Fibroblast of villous mesenchyme (primary cell): ENCODE measurements at places on chromosomes 12 and 14. TPM values are rescaled to one million over a fixed set of nuclear protein-coding genes. Genes with fewer than 3 reads are reported as not detected.

GRCh38 chr14:24072881-24073877 is 1.8 kb downstream of the CPNE6 start:
- DNase-seq = no peak

Gene WNT5B
- total RNA-seq = 78.2 and 98.2 TPM in 2 replicates

Gene PTCSC3
- total RNA-seq = not detected in 2 replicates

DNA sequence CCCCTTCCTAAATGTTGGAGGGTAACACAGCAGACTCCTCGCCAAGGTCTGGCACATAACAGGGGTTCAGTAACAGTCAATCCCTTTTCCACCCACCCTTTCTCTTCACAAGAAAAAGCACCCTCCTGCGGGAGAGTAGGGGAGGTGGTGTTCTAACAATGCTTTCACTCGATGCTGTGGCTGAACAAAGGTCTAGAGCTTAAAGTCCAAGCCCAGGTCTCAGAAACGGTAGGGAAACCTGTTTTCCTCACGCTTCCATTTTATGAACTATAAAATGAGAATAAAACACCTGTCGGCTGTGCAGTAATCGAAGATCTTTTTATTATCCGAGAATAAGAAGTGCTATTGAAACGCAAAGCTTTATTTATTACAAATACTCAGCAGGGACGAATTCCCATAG is 20.9 kb upstream of the CACNA2D4 start:
- no peak for DNase-seq

DNA sequence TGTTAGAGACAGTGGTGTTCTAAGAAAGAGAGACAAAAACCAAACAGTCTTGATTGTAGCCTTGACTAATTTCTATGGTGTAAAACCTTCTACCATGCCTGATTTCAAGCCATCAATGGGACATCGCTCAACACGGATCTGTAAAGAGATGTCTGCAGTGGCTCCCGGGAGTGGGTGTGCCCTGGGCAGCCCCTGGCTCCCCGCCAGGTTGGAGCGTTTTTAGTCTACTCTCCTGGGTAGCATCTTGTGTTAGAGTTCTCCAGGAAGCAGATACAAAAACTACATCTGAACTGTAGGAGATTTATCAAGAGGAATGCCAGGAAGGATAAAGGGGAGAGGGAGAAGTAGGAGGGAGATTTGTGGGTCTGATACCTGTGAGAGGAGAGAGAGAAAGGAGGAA is 1212.9 kb downstream of the BCL11B start:
- DNase-seq = no peak

DNA sequence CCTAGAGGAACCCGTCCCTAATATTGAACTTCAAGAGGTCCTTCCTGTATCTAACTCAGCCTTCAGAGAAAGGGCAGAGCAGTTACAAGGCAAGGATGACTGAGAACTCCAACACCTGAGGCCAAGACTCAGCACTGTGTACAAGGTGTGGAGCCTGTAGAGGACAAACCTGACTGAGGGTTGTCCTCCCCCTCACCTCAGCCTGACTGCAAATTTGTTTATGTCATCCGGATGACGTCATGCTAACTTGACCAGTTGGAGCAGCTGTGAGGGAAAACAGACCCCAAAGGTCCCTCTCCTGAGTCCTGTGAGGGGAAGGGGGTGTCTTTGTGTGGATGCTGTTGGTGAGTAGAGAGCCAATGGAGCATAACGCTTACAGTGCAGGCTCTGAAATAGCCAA is 4.3 kb downstream of the CRACR2A start:
- DNase-seq = no peak

- no peak for DNase-seq
Measured at GRCh38 chr12:57219205-57219992, 2.8 kb downstream of the NXPH4 start.

DNA sequence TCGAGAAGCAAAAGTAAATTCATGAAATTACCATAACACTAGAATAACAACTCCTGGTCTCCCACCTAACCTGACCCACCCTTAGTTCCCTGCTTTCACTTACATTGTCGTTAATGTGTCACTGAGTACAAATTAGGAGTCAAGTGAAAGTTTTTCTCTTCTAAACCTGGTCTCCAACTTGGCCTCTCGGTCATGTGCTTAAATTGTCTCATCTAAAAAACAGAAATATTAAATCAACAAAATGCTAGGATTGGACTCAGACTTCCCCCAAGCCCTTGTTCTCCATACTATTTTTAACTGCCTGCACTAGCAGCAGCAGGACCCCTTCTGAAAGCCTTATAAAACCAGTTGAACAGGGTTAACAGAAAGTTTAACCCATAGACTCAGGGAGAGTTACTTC is 1.8 kb upstream of the BTG1 start:
- no peak for DNase-seq

GRCh38 chr14:71247106-71247505 is 339.8 kb downstream of the PCNX1 start:
- no peak for DNase-seq

DNA sequence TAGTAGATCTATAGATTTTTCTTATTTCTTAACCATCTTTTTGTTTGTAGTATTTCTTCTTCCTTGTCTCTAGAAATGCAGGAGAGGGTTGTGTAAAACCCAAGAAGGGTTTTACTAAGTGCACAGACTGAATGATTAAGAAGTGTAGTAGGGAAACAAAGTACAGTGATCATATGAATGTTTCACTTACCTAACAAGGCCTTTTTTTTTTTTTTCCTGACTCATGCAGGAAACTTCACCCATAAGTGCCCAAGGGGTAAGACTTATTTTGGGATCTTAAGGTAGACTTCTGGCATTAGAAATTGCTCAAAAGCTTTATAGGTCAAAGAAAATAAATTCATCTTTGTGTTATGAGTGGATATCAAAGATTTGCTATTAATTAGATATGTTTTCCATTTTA is 10.2 kb downstream of the SCN8A start:
- DNase-seq = no peak

DNA sequence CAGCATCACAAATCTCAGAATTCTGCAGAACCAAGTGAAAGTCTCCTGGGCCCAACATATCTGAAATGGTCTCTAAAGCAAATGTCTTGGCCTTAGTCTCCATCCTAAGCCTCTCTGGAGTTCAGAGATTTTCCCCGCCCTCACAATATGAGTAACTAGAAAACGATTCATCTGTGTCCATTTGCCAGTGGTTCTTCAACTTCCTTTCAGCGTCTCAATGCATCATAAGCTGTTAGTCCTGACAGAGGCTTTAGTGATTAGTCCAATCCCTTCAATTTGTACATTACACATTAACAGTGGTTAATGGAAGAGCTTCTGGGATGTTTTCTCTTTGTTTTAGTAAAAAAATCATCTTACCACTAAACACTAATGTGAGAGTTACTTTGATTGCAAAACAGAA is 17.4 kb downstream of the NPC2 start:
- DNase-seq = no peak

GRCh38 chr14:99566009-99566389 is 38.0 kb downstream of the CCDC85C start:
- no peak for DNase-seq

DNA sequence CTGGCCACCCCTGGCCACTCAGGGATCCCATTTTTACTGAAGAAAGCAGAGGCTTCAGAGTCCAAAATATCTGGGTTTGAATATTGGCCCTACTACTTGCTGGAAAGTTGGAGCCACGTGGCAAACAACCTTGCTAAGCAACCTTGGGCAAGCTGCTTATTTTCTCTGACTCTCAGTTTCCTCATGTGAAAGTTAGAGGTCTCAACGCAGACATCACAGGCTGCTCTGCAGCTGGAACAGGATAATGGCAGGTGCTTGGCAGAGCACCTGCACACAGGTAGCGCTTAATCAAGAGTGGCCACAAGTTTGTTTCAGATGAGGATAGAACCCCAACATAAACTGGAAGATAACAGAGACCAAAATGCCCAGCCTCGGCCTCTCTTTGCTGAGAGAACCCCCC is 28.1 kb upstream of the CCND2 start:
- no peak for DNase-seq

DNA sequence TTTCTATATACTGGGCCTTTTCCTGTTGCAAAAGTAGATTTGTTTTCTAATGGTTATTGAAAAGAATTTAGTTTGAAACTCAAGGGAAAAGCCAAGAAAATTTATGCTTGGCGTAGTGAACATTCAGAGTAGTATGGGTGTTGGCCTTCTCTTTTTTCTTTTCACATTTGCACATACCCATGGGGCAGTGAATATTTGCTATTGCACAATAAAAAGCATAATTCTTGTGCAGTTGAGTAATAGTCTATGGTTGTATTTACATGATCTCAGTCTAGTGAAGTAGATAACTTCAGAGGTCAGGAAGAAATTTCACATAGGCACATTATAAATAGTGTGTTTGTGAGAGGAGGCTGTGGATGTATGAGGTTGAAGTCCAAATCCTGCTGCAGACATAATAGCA is 158.1 kb downstream of the FLRT2 start:
- peak; percentile 72 for DNase-seq

Gene FAM186B
- total RNA-seq = under 0.01 TPM in 2 replicates

DNA sequence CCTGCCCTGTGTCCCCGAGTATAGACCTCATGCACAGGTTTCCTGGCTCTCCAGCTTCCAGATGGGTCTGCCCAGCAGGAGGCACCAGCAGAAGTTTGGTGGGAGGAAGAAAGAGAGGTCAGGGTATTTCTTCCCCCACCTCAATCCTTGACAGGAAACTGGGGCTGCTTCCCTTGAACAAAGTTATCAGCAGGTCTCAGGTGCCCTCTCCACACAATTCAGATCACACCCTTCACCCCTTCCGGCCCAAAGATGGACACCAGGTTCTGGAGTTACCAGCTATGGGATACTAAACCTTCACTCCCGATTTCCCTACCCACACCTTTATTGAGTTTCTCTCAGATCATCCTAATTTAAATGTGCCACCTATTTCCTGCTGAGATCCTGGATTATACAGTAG is 1.2 kb downstream of the SART3 start:
- no peak for DNase-seq

- no peak for DNase-seq
Measured at GRCh38 chr14:74418031-74418430, 8.0 kb downstream of the SYNDIG1L start.

DNA sequence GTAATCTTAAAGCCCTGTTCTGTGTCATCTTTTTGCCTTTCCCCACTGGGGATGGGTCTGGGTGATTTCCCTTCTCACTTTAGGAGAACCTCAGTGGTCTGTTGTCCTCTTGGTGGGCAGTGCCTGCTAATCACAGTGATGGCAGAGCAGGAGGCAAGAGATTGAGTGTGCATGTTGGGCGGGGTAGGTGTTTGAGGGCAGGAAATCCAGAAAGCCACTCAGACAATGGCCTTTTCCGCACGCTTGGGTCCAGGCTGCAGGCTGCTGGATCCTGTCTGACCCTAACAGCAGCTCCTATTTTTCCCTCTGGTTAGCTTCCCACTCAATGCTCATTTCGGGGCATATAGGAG is 13.7 kb upstream of the ITGA5 start:
- DNase-seq = no peak

Gene KLHL28
- 9.5 and 9.7 TPM in 2 replicates for total RNA-seq

Gene OTX2
- not detected in 2 replicates for total RNA-seq

DNA sequence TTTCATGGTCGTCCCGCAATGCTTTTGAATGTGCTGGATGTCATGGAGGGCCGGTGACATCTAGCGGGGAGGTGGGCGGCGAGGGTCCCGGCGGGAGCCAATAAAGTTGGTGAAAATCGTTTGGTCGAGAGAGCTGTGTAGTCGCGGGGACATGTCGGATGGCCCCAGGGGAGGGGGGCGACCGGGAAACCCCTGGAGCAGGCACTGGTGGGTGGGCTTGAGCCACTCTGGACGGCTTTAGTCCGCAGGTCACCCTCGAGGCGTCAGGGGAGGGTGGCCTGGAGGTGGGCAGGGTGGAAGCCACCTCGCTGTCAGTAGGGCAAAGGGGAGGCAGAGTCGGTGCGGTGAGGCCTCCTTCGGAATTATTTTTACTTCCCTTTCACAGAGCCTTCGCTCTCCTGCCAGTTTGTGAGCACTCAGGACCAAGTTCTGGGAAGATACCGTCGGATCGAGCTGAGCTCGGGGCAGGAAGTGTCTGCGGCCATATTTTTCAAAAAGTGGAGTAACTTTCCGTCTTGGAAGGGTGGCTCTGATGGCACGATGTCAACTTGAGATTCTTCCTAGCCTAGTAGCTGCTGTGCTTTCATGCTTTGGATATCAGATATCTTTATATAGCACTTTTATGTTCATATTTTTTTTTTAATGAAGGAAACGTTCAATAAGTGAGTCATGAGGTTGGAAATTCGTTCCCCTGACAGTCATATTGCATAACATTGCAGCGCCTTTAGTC is 28.2 kb downstream of the WBP11 start:
- peak; percentile 80 for DNase-seq

GRCh38 chr12:12207746-12208145 is 59.1 kb downstream of the LRP6 start:
- DNase-seq = peak; percentile 66

GRCh38 chr12:2329661-2330210 is 276.9 kb downstream of the CACNA1C start:
- peak; percentile 94 for DNase-seq

Gene SLC25A21
- 0.97 and 1.3 TPM in 2 replicates for total RNA-seq

GRCh38 chr14:64788706-64789105 is 84.5 kb downstream of the PLEKHG3 start:
- DNase-seq = peak; percentile 72

Gene LRIG3
- total RNA-seq = 66.0 and 97.2 TPM in 2 replicates

DNA sequence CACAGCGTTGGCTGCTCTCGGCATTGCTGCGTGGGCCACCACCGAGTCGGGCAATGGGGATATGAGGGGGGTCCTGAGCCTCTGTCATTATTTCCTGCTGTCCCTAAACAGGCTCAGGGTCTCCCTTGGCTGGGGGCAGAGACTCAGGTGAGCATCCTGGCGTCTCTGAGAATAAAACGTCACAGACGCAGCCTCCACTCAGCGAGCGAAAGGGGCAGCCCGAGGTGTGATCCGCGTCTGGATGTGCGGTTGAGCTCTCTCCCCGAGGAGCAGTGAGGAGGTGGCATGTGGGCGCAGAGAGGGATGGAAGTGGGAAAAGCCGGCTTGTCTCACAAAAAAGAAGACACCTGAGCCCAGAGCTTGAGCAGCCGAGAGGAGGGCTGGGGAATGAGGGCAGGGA is 62.6 kb downstream of the GALNT9 start:
- no peak for DNase-seq

Gene TSPAN8
- 0.43 TPM in 1 of 2 replicates, not detected in the other for total RNA-seq

DNA sequence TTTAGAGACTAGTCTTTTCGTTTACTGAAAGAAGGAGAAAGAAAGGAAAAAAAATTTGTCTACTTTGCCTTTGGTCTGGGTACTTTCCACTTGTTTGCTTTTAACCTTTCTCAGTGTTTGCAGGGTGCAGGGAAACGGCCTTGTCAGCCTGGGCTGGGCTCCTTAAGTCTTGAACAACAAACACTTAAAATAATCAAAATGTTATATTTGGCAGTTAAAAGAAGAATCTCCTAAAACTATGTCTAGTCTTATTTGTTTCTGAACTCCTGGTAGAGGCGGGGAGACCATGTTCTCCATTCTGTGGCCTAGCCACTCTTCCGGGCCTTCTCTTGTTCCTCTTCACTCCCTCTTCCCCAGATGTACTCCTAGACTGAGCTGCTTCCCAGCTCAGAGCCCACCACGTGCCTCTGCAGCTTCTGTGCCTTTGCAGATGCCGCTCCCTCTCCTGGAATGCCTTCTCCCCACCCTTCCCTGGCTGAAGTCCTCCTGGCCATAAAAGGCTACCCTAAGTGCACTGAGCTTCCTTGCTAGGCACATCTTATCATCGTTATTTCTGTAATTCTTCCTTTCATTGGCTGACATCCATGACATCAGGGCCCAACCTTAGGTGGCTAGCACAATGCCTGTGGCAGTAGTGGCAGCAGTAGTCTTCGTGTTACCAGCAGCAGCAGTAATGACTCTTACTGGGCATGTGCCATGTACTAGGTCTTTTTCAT is 432.9 kb downstream of the ZFP36L1 start:
- peak; percentile 63 for DNase-seq

GRCh38 chr14:105414456-105415371 is 4.9 kb upstream of the MTA1 start:
- DNase-seq = peak; percentile 60
